ENCODE measurements at places on chromosomes 11 and 22.

DNA sequence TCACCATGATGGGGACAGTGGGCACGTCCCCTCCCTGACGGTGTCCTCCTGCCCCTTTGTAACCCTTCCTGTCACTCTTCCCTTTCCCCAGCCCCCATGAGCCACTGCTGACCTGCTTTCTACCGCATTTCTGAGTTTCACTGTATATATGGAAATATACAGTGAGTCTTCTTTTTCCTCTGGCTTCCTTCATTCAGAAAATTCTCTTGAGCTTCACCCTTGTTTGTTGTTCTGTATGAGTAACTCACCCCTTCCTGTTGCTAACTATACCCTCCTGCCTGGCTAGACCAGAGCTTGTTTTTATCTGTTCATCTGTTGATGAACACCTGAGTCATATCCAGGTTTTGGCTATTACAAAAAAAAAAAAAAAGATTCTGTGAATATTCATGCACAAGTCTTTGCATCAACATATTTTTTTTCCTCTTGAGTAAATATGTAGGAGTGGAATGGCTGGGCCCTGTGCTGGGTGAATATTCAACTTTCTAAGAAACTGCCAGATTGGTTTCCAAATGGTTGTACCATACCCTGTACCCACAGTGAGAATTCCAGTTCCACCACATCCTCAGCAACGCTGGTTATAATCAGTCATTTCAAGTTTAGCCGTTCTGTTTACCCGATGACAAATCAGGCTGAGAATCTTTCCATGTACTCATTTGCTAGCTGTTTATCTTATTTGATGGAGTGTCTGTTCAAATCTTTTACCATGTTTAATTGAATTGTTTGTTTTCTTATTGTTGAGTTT lies 62.0 kb downstream of the IGF2 start:
- peak; percentile 21 for DNase-seq

DNA sequence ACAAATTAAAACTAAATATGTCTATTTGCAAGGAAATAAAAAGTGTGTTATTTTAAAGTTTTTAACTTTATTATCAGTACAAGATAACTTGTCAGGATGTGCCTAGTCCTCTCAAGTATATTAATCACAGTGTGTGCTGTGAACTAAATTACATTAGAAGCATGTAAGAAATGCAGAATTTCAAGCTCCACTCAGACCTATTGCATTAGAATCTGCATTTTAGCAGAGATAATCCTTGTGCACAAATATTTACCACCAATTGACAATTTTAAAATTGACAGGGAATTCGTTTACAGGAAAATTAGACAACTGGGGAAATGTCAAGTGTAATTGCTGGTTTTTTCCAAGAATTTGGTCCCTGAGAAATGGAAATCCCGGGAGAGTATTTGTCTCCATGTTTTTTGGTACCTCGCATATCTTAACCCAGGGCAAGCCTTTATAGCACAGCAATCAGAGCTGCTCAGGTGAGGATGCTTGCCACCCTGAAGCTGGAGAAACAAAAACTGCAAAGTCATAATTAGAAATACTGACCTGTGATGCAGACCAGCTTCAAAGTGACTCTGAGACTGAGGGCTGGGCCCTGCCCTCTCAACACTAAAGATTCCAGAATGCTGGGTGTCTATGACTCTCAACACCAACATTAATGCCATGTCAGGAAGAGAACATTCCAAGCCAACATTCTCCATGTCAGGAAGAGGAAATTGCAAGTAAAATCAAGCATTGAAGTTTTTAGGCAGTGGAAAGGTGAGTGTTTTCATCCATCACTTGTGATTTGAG lies at the start of gene OR8G1:
OR8G1 (plus strand) TSS at position 475 of the 777 bp plus-strand sequence. CDS start 8,581 bp downstream, outside the sequence.
- no peak for DNase-seq

GRCh38 chr11:33618351-33618710 lies 82.3 kb downstream of the C11orf91 start:
- DNase-seq: no peak

- no peak for DNase-seq
Observed at GRCh38 chr11:122311216-122311755, 195.3 kb upstream of the BLID start.

DNA sequence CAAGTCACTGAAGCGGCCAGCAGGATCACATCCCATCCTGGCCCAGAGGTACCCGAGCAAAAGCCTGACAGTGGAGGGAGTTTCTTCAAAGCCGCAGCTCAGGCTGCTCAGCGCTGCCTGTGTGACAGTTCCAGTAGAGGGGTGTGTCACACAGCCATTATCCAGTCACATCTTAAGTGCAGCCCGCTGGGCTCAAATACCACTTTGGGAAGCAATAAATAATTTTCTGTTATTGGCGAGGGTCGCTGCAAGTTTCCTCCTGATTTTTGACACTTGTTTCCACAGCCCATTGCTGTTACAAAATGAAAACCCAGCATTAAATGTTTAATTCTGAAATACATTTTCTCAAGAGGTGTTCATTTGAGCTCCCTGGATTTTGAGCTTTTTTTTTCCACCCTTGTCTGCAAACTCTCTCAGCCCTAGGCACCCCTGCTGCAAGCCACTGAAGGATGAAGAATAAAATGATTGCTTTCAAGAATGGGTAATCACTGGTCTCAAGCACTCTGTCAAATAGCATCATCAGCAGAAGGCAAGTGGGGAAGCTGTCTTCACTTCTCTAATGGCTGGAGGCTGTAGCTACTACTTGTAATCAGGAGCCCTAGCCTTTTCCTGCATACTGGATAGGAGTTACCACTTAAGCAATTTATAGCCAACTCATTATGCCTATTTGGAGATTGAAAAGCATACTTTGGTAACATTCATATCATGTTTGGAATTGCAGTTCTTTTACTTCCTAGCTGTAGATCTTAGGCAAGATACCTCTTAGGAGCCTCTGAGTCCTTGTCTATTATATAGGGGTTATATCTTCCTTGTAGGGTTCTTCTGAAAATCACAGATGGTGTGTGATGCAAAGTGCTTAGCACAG lies 373.7 kb downstream of the METTL15 start:
- no peak for DNase-seq

GRCh38 chr11:70572974-70573260 lies 174.6 kb downstream of the CTTN start:
- no peak for DNase-seq

- no peak for DNase-seq
Observed at GRCh38 chr11:110053848-110054414, 39.3 kb upstream of the ZC3H12C start.

DNA sequence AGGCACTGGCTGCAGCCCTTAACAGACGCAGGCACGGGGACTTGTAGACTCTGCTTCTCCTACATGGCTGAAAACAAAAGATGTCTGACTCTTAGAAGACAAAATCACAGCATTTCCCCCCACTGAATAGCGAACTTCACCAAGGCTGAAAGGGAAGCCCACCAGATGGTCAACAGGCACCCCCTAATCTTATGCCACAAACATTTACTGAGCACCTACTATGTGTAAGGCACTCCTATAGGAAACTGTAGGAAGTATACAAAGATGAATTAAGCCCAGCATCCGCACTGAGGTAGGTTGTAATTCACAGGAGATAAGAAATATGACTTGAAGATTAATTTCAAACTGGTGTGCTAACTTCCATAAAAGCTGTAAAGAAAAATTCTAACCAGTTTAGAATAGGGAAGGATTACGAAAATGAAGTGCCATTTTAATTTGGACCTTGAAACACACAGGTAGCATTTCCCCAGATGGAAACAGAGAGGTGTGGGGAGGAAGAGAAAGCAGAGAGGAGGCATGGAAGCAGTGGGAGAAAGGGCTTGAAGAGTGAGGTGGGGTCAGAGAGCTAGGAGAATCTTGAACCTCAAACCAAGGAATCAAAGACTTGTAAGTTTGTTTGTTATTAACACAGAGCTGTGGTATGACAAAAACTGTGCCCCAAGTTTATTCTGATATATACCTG lies 38.1 kb downstream of the NUMA1 start:
- no peak for DNase-seq

- DNase-seq: no peak
Observed at GRCh38 chr11:107457205-107457557, 444 bp downstream of the CWF19L2 start.

DNA sequence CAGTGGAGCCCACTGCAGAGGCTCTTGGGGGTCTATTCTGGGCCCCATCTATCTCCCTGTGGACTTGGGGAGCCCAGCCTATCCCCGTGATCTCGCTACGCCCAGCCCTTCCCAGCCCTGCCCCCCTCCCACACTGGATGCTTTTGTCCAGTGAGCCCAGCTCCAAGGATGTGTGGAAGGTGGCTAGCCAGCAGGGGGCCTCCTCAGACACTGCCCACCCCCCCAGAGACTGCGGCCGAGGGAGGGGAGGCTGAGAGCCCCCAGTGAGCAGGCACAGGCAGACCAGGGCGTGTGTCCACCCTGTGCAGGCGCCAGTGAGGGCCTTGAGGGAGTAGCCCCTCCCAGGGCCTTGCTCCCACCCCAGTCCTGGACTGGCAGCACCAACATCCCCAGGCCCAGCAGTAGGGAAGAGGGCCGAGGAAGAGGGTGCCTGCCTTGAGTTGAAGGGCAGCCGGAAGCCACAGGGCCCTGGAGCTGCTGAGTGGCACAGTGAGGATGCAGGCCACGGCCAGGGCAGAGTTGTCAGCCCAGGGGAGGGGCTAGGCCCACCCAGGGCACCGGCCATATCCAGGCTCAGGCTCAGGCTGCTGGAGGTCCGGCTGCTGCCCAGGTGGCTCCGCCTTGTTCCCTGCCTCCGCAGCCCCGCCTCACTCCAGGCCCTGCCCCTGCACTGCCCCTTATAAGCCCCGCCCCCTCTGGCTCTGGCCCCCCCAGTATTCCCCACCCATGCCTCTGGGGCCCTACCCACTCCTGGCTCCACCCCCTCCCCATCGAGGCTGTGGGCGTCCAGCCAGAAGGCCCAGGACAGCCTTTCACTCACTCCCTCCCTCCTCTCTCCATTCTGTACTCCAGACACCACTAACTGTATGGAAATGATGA lies 28.0 kb downstream of the MOB2 start:
- DNase-seq: no peak

GRCh38 chr11:109940816-109941215 lies 152.4 kb upstream of the ZC3H12C start:
- DNase-seq: no peak

DNA sequence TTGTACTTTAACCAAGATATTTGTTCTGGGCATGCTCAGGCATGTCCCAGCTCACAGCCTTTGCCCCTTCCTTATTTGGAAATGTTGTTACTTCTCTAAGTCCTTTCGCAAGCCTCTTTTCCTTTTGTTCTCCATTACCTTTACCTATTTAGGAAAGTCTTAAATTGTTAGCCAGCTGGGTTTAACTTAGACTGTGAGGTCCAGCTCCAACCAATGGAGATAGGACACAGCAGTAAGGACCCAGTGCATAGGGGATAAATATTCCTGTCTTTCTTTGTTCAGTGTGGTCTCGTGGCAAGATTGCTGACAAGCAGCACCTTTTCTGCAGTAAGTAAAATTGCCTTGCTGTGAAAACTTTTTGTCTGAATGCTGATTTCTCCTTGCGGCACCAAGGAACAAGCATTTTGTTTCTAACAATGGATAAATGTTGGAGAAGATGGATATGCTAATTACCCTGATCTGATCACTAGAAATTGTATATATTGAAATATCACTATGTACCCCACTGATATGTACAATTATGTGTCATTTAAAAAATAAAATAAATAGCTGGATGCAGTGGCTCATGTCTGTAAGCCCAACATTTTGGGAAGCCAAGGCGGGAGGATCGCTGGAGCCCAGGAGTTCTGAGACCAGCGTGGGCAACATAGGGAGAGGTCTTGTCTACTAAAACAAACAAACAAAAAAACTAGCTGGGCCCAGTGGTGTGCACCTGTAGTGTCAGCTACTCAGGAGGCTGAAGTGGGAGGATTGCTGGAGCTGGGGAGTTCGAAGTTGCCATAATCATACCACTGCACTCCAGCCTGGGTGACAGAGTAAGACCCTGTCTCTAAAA lies 31.9 kb upstream of the FTH1 start:
- DNase-seq: no peak

DNA sequence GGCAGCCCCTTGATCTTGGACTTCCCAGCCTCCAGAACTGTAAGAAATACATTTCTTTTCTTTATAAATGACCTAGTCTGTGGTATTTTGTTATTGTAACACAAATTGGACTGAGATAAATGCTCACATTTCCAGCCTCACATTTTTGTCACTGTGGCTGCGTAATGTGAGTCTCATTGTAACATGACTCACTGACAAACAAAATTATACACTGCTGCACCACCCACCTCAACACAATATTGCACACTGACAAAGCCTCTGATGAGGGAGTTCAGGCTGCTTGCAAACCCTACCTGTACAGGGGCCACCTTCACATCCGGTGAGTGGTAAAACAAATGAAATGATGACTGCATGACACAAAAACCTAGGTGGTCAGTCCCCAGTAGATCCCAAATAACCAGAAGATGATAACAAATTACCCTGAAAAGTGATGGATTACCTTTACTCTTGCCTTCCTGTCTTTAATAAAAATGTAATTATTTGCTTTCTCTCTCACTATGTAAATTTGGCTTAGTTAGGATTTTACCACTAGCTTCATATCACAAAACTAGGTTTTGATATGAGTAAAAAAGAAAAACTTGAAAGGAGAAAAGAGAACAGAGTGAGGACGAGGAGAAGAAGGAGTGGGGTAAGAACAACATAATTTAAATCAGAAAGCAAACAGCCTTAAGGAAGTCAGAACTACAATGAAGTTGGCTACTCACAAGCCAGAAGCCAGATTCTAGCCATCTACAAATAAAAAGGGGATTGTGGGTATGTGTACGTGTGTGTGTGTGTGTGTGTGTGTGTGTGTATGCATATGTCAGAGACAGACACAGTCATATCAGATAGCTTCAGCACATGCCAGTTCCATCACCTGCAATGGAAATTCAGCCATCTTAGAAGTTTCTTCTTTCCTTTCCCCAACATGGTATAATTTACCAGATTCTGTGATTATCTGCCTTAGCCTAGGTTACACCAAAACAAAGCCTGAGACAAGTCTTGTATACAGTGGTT lies 53.4 kb upstream of the SESN3 start:
- DNase-seq: no peak

DNA sequence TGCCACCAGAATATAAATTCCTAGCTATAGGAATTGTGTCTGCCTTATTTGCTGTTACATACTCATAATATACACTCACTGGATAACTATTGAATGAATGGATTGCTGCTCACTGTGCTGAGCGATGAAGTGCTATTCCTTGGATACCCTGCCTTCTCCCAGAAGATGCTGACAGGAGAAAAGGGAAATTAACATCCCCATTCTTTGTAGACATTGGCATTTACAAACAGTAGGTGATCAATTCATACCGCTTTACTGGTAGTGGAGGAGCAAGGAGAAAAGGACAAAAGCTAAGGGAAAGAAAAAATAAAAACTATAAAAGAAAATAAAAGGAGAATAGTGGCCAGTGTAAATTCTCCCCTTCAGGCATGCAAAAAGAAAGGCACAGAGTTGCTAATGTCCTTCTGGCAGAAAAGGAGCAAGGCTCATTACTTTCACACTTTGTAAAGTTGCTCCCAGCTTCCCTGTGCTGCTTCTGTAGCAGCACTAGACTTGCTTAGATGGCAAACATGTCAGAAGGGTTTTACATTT lies 183.0 kb downstream of the LUZP2 start:
- DNase-seq: no peak

- DNase-seq: peak; percentile 50
Observed at GRCh38 chr11:128365044-128365443, 222.3 kb downstream of the ETS1 start.
